Stimulated activated naive CD8-positive, alpha-beta T cell treated with anti-CD3 and anti-CD28 coated beads, Interleukin-15, amount 100 ng/mL, for 72 hours (primary cell): ENCODE measurements at places on chromosomes 16 and 17.

- peak; percentile 55 for DNase-seq
These were observed 55.9 kb upstream of the PLCG2 start for GRCh38 chr16:81723098-81723723.

- peak; percentile 30 for DNase-seq
These were observed 649 bp downstream of the GSE1 start for GRCh38 chr16:85613604-85614337.

- peak; percentile 42 for DNase-seq
These were observed 3.9 kb upstream of the HEXIM1 start for GRCh38 chr17:45144199-45145034.

GRCh38 chr17:42513686-42514085 is 22.4 kb upstream of the NAGLU start:
- DNase-seq: no peak

- DNase-seq: no peak
These were observed 7.0 kb upstream of the ODF4 start for GRCh38 chr17:8332688-8333087.

- DNase-seq: no peak
These were observed 157.9 kb downstream of the IRX3 start for GRCh38 chr16:54128629-54129234.

DNA sequence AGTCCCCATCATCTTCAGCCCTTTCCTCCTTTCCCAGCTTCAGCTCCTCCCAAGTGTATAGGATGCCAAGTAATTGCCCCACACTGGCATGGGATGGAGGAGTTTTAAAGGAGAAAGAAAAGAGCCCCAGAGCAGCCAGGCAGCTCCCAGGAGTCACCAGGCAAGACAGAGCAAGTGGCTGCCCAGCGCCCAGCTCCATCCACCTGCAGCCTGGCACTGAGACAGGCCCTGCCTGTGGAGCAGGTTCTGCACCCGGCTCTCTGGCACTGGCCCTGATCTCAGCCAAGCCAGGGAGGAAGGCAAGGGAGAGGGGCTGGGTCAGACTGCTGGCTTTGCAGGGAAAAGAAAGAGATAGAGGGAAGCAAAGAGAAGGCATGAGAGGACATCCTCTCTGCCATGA is 21.7 kb downstream of the FOXN1 start:
- DNase-seq: no peak

GRCh38 chr17:13940858-13941665 is 128.2 kb upstream of the COX10 start:
- DNase-seq: no peak

DNA sequence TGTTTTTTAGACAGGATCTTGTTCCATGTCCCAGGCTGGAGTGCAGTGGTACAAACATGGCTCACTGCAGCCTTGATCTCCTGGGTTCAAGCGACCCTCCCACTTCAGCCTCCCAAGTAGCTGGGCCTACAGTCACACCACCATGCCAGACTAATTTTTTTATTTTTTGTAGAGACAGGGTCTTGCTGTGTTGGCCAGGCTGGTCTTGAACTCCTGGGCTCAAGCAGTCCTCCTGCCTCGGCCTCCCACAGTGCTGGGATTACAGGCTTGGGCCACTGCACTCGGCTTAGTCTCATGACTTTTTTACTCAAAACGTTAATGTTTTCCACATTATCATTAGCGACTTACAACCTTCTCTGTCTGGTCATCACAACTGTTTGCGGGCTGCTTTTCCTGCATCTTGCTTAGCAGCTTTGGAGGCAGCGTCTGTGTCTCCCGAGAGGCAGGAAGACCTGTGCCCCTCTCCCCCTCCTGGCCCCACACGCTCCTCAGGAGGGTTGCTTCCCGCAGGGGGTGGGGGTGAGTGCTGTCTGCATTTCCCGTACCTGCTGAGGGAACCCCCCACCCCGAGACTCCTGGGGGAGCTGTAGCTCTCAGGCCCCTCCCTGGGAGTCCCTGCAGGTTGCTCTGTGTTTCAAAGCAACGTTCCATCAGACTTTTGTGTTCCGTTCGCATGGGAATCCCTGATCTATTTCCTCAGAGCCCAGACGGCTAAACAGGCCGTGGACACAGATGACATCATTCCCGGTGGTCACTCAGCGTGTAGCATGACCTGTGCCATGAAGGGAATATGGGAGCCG is 52.6 kb downstream of the PGS1 start:
- no peak for DNase-seq

DNA sequence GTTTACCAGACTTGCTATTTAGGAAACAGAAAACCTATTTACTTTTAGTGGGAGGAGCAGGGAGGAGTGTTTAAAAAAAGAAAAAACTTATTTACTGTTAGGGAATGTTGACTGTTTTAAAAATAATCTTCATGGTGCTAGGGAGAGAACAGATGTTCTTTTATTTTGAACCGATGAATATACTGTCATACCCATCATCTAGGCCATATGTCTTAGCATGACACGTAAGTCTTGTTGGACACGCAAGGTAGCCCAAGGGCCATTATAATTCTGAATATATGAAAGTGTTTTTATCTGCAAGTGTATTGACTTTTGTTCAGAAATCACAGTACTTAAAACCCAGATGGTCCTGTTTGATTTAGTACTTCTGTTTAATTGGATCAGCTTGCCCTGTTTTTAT is 11.6 kb downstream of the WIPF2 start:
- no peak for DNase-seq

GRCh38 chr16:50887500-50888298 is 145.8 kb downstream of the CYLD start:
- DNase-seq: no peak

- DNase-seq: no peak
These were observed 32.0 kb downstream of the CCDC182 start for GRCh38 chr17:57713140-57713539.

- no peak for DNase-seq
These were observed 7.5 kb downstream of the ZNF469 start for GRCh38 chr16:88390265-88390664.
